ENCODE measurements at places on chromosomes 4 and X.

GRCh38 chr4:21517126-21517859 lies 431.3 kb downstream of the KCNIP4 start:
- no peak for DNase-seq

GRCh38 chr4:27123123-27123768 lies 262.6 kb downstream of the STIM2 start:
- no peak for DNase-seq

- DNase-seq = no peak
Observed at GRCh38 chrX:108396986-108397385, 41.2 kb downstream of the COL4A6 start.

- no peak for DNase-seq
Observed at GRCh38 chrX:70411475-70411874, 11.6 kb upstream of the GDPD2 start.

DNA sequence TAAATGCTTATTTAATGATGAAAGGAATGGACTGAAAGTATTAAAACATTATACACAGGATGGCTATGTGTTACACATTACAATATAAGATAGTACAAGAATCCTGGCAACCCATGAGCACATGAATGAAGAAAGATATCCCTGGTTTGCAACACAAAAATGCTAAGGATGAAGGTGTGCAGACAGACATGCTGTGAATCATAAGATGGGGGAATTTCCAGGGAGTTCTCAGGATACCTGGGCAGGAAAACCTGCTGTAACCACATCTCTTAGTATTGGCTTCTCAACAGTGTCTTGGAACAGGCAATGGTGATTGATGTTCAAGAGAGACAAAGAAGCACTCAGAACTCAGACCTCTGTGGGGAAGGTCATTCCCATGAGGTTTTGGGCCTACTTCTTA lies 23.9 kb upstream of the ANOS1 start:
- no peak for DNase-seq

DNA sequence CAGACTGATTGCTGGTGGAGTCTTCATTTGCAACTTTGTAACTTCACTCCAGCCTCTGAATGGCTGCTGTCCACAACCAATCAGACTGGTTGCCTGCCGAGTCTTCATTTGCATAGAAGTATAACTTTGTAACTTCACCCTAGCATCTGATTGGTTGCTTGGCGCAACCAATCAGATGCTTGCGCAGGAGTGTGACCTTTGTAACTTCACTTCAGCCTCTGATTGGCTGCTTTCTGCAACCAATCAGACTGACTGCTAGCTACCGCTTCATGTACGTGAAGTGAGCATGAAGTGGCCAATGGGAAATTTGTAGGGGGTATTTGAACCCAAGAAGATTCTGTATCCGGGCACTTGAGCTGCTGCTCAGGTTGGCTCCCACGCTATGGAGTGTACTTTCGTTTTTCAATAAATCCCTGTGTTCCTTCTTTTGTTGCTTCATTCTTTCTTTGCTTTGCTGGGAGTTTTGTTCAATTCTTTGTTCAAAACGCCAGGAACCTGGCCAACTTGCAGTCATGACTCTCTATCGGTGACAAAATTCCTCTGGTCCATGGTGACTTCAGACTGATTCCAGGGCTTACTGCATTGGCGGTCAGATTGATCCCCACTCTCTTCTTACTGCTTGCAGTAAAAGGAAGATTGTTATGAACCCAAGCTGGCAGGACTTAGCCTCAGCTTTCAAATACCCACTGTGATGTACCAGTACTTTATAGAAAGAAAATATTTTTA lies 46.4 kb upstream of the FGG start:
- DNase-seq = no peak

- no peak for DNase-seq
Observed at GRCh38 chr4:104596189-104596588, 101.5 kb upstream of the CXXC4 start.

- no peak for DNase-seq
Observed at GRCh38 chr4:54855191-54855854, 197.6 kb downstream of the KIT start.

DNA sequence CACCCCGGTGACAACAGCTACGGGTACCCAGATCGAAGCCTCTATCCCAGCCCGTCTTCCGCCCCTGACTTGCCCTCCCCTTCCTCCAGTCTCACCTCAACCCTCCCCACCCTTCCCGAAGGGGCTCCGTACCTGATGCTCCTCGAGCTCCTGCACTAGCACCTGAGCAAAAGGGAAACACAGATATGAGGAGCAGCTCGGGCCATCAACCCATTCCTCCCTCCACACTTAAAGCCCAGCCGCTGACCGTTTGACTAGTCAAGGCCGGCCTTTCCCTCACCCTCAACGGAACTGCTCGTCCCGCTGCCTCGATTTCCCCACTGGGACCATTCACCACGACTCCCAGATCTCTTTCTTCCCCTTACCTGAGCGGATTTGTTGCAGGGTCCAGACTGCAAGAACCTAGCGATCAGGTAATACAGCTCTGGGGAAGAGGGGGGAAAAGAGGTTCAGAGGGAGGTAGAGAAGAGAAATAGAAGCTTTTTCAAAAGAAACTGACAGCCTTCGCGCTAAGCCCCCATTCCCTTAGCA lies 731 bp downstream of the BRWD3 start:
- DNase-seq = no peak

GRCh38 chr4:45283352-45283751 lies 557.0 kb upstream of the GNPDA2 start:
- DNase-seq = no peak

DNA sequence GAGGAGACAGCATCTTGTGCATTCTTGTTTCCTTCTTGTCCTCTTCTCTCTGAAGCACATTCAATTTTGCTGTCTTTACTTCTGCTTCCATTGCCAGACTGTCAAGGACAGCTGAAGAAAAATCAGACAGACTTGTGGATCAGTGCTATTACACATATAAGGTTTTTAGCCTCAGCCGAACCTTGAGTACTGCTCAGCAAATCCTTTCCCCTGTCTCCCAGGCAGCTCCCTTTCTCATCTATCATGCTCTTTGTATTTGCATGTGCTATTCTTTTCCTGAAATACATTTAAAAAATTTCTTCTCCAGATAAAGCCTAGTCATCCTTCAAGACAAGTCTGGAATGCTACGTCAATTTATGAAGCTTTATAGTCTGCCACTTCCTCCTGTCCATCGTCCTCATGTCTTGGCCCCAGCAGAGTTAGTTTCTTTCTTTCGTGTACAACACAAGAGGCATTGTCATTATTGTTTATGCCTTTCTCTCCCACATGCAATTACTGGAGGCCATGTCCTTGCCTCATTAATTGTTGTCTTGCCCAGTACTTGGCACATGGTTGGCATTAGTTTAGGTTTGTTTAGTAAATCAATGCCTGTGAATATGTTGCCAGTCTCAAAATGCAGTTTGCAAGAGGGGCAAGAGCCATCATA lies 45.1 kb downstream of the ADGRL3 start:
- no peak for DNase-seq

GRCh38 chr4:188550296-188550695 lies 411.1 kb downstream of the TRIML1 start:
- no peak for DNase-seq

DNA sequence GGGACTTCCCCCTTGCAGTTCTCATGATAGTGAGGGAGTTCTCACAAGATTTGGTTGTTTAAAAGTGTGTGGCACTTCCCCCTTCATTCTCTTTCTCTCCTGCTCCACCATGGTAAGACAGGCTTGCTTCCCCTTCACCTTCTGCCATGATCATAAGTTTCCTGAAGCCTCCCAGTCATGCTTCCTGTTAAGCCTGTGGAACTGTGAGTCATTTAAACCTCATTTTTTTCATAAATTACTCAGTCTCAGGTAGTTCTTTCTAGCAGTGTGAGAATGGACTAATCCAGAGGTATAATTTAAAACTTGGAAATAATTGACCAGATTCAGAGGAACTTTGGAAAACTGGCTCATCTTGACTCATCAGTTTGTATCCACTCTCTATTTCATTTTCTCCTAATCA lies 129.0 kb downstream of the TMEM47 start:
- DNase-seq = no peak

- no peak for DNase-seq
Observed at GRCh38 chr4:121679951-121680350, 16.8 kb downstream of the ANXA5 start.

DNA sequence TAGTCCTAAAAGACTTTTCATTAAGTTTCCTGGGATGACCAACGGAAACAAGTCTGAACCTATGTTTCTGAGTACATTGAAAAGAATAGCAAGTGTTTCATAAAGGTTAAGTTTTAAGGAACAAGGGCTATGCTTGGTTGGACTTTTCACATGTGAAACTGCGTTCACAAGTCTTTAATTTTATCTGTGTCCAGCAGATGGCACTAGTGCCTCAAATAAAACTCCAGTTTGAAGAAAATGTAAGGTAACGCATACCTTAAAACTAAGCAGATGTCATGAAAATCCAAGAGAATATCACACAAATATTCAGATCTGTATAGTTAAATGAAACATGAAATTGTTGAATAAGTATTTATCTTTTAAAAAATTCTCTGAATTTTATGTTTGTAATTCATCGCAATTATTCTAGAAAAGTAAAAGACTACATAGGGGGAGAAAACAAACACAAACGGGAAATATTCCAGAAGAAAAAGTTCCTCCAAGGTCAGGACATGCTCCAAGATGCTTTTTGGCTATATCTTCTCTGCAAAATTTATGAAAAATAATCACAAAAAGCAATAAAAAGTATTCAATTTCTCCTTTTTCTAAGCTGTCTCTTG lies 89.6 kb upstream of the MAD2L1 start:
- DNase-seq = peak; percentile 31

DNA sequence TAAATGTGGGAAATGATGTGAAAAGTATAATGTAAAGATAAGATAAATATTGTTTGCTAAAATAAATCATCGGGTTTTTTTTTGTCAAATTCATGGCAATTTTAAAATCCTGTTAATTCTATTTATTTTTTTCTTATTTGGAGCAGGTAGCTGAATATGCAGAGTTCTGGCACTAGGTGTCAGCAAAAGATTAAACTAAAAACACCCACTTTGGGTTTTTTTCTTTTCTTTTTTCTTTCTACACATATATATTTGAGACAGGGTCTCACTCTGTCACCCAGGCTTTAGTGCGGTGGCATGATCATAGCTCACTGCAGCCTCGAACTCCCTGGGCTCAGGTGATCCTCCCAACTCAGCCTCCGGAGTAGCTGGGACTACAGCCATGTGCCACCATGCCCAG lies 6.9 kb upstream of the RAP2C start:
- DNase-seq = no peak

DNA sequence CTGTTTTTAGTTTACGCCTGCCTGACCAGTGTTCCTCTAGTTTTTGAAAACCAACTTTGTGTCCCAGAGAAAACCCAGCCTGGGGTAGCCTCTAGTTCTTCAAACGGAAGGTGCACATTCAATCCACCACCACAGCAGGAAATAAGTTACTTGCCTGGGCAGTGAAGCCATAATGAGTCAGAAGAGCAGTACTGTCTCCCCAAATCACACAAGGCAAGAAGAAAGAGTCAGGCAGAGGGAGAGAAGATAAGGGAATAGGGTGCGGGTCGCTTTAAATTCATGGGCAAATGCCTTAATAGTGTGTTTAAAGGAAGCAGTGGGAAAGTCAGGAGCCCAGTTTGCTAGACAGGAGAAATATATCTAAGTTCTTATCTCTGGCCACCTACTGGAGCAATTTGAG lies 333.8 kb upstream of the GRIA3 start:
- DNase-seq = no peak

- DNase-seq = no peak
Observed at GRCh38 chr4:119189638-119190037, 22.9 kb upstream of the USP53 start.

DNA sequence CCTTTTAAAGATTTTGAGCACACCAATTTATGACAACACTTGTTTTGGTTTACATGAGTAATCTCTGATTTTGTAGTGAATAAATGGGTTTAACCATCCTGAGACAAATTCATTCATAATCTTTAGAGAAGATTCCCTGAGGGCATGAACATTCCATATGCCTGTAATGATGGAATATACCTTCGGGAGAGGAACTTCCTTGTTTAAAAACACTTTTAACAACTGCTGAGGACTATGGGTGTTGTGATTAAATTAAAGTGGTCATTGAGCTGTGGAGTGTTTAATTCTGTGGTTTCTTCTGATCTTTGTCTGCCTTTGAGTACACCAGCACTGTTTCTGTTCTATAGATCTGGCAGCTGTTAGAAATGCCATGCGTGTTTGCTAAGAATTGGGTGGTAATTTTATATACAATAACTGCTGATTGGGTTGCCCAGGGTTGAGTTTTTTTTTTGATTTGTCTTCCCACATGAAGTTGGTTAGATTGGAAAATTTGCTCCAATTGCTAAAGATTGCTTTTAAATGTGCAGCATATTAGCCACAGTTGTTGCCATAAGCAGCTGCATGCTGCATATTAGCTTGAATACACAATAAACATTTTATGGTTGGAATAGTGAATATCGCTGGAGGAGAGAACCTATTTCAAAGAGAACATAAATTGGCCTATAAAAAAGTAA lies 86.8 kb downstream of the DCLK2 start:
- no peak for DNase-seq

DNA sequence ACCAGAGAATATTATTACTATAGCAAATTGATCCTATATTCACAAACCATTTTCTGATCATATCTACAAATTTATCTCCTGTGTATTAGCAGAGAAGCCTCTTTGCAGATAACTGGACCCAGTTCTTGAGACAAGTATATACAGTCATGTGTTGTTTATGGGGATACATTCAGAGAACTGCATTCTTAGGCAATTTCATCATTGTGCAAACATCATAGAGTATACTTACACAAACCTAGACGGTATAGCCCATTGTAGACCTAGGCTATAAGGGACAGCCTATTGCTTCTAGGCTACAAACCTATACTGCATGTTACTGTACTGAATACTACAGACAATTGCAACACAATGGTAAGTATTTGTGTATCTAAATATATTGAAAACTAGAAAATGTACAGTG lies 152.5 kb upstream of the SPANXN4 start:
- DNase-seq = no peak

- no peak for DNase-seq
Observed at GRCh38 chr4:102959496-102959895, 60.0 kb downstream of the SLC9B1 start.

- no peak for DNase-seq
Observed at GRCh38 chrX:3290561-3290960, 55.9 kb downstream of the MXRA5 start.

DNA sequence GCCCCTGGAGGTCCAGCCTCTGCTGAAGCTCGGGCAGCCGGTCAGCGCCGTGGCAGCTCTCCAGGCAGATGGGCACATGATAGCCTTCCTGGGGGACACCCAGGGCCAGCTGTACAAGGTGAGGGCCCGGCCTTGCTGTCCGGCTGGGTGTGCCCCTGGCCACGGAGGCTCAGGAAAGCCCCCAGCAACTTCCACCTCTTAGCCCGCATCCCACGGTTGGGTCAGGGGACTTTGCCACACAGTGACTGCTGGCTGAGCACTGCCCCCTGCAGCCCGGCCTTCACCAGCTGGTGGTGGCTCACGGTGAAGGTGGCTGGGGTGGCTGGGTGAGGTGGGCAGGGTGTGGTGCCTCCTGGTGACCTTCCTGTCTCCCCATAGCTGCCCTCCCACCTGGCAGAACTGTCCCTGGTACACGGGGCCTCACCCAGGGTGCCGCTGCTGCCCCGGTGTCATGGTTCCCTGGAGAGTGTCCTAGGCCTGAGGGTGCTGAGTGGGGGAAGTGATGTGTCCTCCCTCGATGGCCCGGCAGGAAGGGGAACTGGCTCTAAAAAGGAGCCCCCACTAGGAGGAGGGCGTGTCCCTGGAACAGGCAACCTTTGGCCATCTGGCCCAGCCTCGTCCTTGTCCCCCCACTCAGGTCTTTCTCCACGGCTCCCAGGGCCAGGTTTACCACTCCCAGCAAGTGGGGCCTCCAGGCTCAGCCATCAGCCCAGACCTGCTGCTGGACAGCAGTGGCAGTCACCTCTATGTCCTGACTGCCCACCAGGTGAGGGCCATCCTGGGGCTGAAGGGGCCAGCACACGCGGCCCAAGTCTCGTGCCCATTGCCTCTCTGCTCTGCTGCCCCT lies 4.5 kb downstream of the PLXNB3 start:
- DNase-seq = no peak
